ENCODE measurements at places on chromosomes 16 and 17.

DNA sequence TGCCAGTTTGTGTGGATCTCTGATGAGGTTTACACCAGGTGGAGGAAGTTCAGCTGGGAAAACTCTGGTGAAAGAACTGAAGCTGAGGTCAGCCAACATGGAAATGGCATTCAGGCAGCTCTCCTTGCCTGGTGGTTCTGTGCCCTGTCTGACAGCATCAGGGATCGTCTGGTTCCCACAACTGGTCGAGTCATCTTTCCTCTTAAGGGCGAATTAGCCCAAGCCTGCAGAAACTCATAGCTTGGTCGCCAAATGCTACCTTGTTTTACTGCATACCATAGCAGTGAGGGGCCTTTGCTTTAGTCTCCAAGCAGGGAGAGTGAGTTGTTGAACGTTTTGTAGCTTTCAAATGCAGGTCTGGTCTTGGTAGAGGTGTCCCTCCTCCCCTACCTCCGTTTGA lies 7.2 kb downstream of the PLCG2 start:
- no peak for DNase-seq

DNA sequence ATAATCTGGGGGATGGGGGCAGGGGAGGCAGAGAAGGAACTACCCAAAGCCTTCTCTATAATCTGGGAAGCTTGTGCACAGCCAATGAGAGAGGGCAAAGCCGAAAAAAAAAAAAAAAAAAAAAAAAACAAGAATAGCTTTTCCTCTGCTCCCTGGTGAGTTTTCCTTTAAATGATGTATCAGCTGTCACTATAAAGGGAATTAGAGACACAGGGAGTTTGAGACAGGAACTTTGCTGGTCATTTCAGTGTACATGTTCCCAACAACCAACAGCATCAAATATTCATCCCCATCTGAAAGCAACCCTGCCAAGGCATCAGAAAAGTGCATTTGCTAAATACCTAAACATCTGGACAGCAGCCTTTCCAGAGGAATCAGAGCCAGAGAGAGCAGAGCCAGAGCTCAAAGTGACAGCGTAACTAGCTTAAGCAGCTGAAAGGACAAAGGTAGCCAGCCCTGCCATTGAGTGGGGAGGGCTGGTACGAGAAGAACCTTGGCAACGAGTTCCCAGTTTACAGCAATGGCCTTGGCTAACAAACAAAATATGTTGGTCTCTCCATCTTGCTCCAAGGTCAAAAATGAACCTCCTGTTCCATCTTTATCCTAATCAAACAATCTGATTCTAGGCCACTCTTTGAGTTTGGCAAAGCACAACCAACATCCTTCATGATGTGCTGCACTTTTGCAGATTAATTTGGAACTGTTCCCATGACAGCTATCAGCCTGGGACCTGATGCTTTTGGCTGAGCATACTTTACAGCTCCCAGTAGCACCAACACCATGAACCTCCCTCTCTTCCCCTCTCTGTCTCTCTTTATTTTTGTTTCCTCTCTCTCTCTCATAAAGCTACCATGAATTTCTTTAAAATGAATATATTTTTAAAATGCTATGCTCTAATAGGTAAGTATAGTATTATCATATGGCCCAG lies 143.7 kb upstream of the GNAO1 start:
- DNase-seq = no peak

DNA sequence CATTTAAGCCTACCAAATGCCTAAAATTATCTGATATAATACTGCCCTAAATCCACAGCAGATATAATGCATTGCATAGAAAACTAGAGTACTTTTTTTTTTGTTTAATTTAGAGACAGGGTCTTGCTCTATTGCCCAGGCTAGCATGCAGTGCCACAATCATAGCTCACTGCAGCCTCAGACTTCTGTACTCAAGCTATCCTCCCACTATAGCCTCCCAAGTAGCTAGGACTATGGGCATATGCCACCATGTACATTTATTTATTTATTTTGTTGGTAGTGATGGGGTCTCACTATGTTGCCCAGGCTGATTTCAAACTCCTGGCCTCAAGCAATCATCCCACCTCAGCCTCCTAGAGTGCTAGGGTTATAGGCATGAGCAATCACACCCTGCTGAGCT lies 20.0 kb downstream of the BRCA1 start:
- no peak for DNase-seq

DNA sequence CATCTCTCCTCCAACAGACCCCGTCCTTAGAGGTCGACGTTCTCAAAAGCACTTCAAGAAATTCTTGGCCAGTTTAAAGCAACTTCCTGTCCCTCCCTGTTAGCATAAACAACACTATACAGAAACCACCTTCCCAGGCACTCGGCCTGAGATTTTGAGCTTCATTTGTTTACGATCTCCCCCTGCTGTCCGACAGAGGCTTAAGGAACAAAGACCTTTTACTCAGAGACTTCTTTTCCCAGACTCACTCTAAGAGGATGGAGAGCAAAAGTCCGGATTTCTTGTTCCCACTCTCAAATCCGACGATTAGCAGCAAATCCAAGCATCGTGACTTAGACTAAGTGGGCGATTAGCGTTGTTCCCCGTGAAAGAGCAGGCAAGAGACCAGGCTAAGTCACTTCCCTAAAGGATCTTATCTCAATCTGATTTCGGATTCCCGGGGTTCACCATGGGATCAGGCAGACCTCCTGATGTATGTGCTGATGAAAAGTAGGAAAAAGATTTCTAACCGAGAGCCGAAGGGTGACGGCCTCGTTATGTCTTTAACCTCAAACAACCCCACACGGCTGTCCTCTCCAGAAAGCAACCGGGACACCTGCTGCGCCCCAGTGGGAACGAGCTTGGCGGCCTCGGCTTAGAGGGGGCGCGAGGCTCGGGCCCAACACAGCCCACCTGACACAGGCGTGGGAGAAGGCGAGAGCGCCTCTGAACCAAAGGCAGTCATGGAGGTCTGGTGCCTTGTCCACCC lies 598 bp downstream of the INPP5K start:
- peak; percentile 50 for DNase-seq

- no peak for DNase-seq
Observed at GRCh38 chr17:71184716-71185115, 936.1 kb upstream of the SOX9 start.

DNA sequence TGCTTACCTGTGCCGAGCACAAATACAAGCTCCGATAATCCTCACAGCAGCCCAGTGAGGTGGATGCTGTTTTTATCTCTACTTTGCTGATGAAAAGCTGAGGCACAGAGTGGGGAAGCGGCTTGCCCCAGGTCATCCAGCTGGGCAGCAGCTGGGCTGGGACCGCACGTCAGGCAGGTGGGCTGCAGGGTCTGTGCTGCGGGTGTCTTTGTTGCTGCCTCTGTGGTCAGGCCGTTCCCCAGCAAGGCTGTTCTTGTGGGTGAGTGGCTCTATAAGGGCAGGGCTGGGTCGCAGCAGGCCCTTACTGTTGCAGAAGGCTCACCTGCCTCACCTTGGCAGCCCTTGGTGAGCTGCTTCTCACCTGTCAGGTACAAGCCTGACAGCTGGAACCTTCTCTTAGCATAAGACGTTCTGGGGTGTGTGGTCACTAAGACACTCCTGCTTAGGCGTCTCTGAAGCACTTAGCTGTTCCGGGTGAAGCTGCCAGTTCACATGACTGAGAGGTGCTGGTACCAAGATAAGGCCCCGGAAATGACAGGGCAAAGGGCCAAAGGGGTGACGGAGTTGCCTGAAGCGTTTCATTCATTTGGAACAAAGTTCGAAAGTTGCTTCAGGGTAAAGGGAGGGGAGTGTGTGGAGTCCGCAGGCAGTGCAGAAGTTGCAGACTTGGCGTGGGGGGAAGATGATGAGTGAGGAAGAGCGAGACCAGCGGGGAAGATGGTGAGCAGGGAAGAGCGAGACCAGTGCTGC lies 17.4 kb downstream of the IRF8 start:
- DNase-seq = no peak

DNA sequence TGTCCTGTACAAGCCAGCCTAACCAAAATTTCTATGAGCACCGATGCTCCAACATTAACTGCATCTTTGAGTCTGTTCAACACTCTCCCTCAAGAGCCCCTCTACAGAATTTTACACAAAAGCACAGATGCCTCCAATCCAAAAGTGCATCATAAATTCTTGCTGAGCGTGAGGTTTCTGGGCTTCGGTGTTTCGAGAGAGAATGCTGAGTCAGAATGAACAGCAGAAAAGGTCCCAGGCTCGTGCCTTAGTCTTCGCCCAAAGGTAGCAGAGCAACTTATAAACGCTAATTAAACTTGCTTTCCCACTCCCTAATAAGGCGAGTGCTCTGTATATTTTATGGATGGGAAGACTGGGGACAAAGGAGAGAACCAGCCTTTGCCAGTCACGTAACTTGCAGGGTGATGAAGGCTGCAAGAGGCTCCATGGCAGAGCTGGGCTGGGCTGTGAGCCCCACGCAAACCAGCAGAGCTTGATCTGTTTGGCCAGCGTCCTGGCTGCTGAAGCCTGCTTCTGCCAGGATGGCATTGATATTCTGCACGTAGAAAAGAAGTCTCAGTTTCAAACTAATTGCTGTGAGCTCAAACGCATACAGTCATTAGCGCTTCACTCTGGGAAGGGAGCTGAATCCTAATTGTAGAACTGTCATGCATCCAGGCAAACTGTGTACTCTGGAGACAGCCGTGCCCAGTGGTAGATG lies 138.5 kb downstream of the DNAH9 start:
- DNase-seq = no peak

DNA sequence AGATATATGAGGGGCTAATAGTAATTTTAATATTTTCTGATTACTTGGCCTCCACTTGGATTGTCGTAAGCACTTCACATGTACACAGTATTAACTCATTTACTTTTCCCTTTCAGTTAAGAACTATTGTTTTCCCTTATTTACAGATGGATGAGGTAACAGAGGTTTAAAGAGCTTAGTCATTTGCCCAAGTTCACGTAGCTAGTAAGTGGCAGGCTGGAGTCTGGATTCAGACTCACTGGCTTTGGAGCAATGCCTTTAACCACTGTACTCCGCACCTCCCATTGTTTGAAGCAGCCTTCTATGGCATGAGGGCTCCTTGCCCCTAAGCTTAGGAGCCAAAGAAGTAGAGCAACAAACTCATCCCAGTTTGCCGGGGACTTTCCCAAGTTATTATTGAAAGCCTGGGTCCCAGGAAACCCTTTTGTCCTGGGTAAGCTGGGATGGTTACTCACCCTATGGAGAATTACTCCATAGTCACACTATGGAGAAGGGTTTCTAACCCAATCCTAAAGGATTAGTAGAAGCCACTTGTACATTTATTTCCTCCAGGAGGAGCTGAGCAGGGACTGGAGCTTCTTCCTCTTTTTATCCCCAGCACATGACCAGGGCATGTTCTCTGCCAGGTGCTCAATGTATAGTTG lies 12.3 kb downstream of the FOXL1 start:
- DNase-seq = no peak

GRCh38 chr16:31274831-31275816 lies 15.3 kb downstream of the ITGAM start:
- DNase-seq = no peak

- DNase-seq = peak; percentile 56
Observed at GRCh38 chr17:47693731-47694580, at the start of gene TBKBP1. TBKBP1 (plus strand) TSS chr17:47694161; CDS start chr17:47696113, 1,952 bp downstream.

DNA sequence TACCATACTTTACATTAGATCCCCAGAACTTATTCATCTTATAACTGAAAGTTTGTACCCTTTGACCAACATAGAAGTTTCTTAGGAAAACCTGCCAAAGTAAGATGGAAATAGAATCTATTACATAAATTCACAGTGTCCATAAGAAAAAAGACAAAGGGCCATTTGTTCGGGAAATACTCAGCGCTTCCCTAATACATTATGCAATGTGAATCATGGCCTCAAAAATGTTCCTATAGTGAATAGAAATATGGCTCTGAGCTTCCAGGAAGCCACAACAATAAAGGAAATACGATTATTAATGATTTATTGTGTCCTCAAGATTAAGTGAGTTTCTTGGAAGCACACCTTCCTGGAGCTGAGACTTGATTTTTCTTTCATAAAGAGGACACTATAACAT lies 51.5 kb downstream of the GPRC5B start:
- DNase-seq = no peak

GRCh38 chr17:18033442-18034099 lies 5.4 kb downstream of the ATPAF2 start:
- peak; percentile 63 for DNase-seq

GRCh38 chr16:72847187-72848027 lies 200.5 kb downstream of the ZFHX3 start:
- no peak for DNase-seq

DNA sequence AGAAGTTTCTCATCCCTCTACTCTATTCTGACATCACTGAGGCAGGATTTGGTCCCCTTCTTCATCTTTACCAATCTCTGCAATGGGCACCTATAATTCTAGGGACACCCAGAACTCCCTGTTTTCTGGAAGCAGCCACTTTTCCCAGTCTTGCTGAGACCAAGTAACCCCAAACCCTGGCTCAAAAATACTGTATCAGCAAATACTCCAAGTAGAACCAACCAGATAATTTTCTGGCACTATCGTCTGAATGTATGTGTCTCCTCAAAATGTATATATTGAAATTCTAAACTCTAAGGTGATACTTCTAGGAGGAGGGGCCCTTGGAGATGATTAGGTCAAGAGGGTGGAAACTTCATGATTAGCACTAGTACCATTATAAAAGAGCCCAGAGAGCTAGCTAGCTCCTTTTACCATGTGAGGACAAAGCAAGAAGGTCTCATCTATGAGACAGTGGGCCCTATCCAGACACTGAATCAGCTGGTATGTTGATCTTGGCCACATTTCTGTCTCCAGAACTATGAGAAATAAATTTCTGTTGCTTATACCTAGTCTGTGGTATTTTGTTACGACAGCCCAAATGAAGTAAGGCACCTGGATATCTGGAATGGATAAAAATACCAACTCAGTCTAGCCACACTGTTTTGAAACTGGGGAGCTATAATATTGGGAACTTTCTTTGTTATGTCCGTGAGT lies 464.4 kb downstream of the CDH11 start:
- no peak for DNase-seq

DNA sequence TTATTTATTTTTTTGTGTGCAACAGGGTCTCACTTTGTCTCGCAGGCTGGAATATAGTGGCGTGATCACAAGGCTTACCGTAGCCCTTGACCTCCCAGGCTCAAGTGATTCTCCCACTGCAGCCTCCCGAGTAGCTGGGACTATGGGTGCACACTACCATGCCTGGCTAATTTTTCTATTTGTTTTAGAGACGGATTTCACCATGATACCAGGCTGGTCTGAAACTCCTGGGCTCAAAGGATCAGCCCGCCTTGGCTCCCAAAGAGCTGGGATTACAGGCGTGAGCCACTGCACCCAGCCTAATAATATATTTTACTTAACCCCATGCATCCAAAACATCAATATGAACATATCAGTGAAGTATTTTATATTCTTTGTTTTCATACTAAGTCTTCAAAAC lies 2.0 kb downstream of the CCDC200 start:
- DNase-seq = no peak

GRCh38 chr17:39092692-39093230 lies 58.7 kb downstream of the PLXDC1 start:
- no peak for DNase-seq
